ENCODE measurements at places on chromosomes 11 and 22.

DNA sequence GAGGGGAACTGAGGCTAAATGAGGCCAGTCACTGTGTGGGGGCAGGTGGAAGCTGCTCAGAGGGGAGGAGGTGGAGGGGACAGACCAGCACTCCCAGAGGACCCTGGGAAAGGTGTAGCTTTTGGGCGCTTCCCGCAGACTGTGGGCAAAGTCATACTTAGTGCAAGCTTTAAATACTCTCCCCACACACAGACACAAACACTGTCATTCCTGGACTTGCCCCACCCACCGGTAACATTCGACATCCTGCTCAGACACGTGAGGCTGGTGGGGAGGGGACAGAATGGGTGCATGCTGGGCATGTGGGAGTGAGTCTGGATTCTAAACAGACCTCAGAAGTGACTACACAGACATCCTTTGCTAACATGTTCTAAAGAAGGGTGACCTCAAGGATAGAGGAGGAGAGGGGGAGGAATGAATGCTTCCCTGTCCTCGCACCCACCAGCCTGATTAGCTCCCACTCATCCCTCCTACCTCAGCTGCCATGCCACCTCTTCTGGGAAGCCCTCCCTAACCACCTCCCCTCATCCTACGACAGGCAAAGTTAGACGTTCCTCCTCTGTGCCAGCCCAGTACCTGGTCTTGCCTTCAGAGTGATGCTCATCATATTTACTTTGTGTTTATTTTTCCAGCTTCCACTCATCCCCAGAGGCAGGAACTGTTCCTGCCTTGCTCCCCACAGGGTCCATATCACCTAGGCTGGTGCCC lies 22.2 kb downstream of the TSKU start:
- DNase-seq, result no peak

- DNase-seq, result no peak
These were observed 52.3 kb downstream of the BRD1 start for GRCh38 chr22:49775191-49775866.

GRCh38 chr22:33883561-33883960 lies 36.7 kb downstream of the LARGE1 start:
- DNase-seq, result no peak

DNA sequence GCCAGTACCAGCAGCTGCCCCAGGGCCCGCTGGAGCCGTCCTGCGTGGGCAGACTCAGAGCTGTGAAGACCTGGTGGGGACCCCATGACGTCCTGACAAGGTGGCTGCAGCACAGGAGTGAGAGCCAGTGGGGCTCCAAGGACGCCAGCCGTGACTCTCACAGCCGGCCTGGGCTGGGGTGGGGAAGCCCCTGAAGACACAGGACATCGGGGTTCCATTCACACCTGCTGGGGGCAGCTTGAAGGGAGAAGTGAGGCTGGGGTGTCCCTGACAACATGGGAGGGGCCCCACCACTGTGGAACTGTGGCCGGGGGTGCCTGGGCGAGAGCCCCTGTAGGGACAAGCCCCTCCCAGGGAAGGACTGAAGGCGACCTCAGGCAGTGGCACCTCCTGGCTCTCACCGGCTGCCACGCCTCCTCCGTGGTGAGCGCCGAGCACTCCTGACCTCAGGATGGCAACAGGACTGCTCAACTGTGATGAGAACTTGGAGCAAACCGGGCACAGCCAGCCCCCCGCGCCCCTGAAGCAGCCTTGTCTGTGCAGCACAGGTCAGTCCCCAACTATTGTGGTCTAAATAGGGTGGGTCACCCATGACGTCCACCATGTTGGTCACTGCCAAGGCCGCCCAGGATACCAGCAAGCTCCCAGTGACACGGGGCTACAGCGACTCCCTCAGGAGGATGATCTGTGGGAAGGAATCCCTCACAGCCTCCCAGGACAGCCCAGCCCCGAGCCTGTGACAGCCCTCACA lies 22.7 kb upstream of the IL17REL start:
- no peak for DNase-seq

DNA sequence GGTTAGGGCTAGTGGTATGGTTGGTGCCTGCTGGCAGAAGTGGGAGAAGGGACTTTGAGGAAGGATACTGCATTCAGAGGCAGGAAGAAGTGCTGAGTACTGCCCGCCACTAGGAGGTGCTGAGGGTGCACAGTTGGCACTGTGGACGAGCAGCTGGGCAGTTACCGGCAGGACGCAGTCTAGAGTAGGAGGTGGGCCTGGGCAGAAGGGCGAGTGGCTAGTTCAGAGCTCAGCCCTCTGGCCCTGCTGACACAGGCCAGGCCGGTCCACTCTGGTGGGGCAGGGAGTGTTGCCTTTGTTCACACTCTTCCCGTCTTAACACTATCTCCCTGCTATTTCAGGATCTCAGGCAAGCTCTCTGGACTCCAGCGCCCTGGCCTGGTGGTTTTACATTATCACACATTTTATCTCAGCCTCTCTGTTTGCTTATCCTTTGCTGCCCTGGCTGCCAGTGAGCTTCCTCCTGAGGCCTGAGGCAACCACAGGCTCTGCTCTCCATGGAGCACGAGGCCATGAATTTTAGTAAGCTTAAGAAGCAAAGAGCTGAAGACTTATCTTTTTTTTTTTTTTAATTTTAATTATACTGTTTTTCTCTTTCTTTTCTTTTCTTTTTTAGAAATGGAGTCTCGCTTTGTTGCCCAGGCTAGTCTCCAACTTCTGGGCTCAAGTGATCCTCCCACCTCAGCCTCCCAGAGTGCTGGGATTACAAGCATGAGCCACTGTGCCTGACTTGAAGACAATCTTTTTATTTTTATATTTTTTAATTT lies 26.9 kb downstream of the SNAP29 start:
- peak; percentile 26 for DNase-seq

- DNase-seq, result no peak
These were observed 40.9 kb upstream of the PRR5 start for GRCh38 chr22:44661070-44661469.

- no peak for DNase-seq
These were observed 803.2 kb upstream of the CCDC90B start for GRCh38 chr11:84089072-84090057.

Data from CD4-positive, alpha-beta T cell treated with Interleukin-2 at 100 ng/mL for 4 hours (primary cell).